ENCODE measurements at places on chromosomes 1 and 21. TPM values are rescaled to one million over a fixed set of nuclear protein-coding genes. Genes with fewer than 3 reads are reported as not detected.

The ADAMTS4 gene
- not detected for total RNA-seq

The FAM3B gene
- 0.71 TPM for total RNA-seq

The TRNP1 gene
- 277 TPM for total RNA-seq

The C1orf53 gene
- total RNA-seq = 14.2 TPM

The B3GALT5 gene
- total RNA-seq = 48.2 TPM

GRCh38 chr1:72485801-72486200 lies 203.5 kb upstream of the NEGR1 start:
- DNase-seq = no peak

- no peak for DNase-seq
Observed at GRCh38 chr1:67300561-67300960, 7.1 kb upstream of the IL12RB2 start.

GRCh38 chr1:119485201-119485600 lies 21.8 kb upstream of the HSD3B1 start:
- DNase-seq = no peak

All from Calu3 (cell line).